CD8-positive, alpha-beta memory T cell (primary cell): ENCODE measurements at places on chromosomes 13 and 19.

DNA sequence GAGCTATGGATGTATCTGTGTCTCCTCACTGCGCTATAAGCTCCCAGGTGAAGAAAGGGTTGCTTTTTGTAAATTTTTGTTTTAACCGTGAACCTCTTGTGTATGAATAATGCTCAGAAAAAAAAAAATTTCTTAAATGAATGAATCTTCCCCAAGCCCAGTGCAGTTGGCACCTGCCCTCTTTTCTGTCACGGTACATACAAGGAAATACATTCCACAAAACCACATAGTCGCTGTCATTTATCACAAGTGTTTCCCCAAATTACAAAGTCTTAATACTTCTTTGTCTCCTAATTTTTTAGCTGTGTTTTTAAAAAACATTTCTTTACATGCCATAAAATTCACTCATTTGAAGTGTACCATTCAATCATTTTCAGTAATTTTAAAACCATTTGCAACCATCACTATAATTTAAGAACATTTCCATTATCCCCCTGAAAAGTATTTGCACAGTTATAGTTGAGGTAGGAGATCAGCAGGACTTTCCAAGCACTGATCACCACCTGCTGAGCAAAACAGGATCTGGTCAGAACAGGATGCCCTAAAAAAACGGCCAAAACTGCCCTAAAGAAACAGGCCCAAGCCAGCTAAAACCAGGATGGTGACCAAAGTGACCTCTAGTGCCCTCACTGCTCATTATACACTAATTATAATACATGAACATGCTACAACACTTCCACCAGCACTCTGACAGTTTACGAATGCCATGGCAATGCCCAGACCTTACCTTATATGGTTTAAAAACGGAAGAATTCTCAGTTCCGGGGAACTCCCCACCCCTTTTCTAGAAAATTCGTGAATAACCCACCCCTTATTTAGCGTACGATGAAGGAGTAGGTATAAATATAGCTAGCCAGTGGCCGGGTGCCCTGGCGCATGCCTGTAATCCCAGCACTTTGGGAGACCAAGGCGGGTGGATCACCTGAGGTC, 1.3 kb upstream of the TEX30 start:
- no peak for DNase-seq

DNA sequence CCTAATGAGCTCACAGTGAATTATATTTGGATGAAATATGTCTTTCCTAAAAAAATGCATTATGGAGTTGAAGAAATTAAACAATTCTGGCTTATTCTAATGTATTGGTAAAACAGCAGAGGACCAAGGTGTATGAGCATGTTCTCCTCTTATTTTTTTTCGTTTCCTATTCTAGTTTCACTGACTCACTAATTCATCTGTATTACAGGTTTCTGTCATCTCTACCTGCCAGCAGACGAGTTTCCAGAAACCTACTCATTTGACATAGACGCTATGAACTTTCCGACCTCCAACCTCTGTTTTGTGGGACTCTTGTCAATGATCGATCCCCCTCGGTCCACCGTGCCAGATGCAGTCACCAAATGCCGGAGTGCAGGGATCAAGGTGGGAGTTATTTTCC, 20.3 kb downstream of the ATP12A start:
- DNase-seq: no peak

DNA sequence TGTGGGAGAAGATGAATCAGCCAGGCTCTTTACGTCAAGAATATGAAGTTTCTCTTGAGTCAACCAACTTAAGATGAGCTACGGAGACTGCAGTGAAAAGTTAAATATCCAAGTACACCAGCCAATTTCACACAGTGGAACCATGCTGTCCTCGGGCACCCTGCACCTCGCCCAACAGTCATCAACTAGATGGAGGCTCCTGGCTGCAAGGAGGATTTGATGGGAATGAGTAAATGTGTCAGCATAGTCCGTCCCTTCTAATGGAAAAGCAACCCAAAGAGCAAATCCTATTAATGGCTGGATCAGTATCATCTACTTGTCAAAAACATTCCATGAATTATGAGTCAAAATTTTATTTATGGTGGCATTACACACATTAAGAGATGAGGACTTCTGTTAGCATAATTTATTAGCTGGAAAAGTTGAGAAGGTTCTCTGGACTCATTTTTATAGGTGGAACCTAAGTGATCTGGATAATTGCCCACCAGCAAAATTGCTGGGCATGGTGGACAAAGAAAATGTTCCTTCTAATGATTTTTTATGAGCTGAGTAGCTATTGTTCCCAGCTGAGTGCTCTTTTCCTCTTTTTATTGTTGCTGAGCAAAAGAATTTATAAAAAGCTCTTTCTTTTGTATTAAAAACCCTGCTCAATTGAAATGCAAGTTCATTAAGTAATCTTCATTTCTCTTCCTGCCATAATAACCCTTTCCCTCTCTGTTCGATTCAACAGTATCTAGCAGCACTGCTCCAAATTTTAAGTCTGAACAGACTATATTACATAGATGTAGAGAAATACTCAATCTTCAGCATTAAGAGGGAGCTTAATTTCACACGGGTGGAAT, 88.4 kb downstream of the DNAJC15 start:
- DNase-seq: no peak

GRCh38 chr13:30135868-30136267, 171.5 kb downstream of the KATNAL1 start:
- no peak for DNase-seq

GRCh38 chr13:107866032-107866940, 349.1 kb downstream of the LIG4 start:
- DNase-seq: no peak

GRCh38 chr19:3979289-3979673, 6.0 kb downstream of the EEF2 start:
- DNase-seq: no peak
